ENCODE measurements at places on chromosomes 2 and 18. TPM values are rescaled to one million over a fixed set of nuclear protein-coding genes. Genes with fewer than 3 reads are reported as not detected.

- no peak overlapping the region for H3K4me3 ChIP-seq
- no peaks in the 10 kb centered on the region for H3K36me3 ChIP-seq
- H3K27me3 ChIP-seq, result no peaks in the 10 kb centered on the region
- no peak for DNase-seq
- no peaks in the 10 kb centered on the region for H3K4me1 ChIP-seq
- H3K27ac ChIP-seq, result no peak overlapping the region
These were observed 146.1 kb downstream of the ERBB4 start for GRCh38 chr2:212392544-212392943.

- no peak overlapping the region for H3K4me3 ChIP-seq
- no peak for DNase-seq
- no peaks in the 10 kb centered on the region for H3K36me3 ChIP-seq
- no peaks in the 10 kb centered on the region for H3K27me3 ChIP-seq
- H3K27ac ChIP-seq, result no peak overlapping the region
These were observed 21.2 kb downstream of the AMER3 start for GRCh38 chr2:130776550-130776949.

DNA sequence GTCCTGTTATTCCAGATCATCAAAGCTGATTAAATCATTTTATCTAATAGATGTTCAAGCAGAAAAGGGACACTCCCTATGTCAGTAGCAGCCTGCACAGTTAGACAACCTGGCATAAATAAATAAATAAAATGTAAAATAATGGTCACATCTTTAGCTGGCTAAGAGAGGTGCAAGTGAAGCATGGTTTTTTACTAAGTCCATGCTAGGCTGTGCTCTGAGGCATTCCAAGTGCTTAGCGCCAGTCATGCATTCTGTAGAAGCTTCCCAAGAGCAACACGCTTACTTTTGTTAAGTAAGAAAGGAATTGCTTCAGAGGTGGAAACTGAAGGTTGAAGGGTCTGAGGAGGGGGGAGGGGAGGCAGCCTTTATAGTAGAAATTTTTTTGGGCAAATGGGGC is 351.2 kb downstream of the CDH2 start:
- H3K4me3 ChIP-seq, result no peak overlapping the region
- H3K27ac ChIP-seq, result no peak overlapping the region
- no peak for DNase-seq
- H3K4me1 ChIP-seq, result no peaks in the 10 kb centered on the region
- H3K36me3 ChIP-seq, result no peaks in the 10 kb centered on the region
- H3K27me3 ChIP-seq, result no peaks in the 10 kb centered on the region

DNA sequence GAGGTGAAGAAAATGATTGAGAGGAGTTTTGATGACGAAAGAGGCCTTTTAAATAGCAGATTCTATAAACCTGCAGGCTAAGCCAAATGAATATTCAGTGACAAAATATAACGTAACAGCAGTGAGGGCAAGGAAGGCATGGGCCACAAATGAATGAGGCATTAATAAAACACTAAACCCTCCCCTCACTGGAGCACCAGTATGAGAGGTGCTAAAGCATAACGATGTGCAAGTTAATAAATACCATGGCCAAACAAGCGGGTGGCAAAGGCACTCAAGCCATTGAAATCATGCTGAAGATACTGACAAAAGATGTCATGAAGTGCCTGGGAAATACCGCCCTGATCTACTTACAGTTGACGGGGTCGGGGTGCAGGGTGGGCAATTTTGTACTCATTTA is 30.2 kb upstream of the LONRF2 start:
- no peak overlapping the region for H3K4me3 ChIP-seq
- H3K4me1 ChIP-seq, result no peaks in the 10 kb centered on the region
- no peak for DNase-seq

DNA sequence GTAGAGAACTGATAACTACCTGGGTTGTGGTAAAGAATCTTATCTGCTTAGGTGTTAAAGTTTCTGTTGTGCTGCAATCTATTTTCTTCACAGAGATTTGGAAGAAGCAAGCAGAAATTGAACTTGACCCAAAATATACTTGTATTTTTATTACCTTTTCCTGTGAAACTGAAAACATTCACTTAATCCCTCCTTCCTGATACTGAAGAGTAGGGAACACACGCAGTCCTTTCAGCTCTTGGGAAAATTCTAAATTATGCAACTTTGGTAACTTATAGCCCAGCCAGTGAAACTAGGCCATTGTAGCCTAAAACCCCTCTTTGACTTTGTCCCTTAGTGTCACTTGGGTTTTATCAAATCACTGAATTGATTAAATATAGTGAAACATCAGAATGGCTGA is 128.4 kb upstream of the MEIS1 start:
- H3K36me3 ChIP-seq, result no peaks in the 10 kb centered on the region
- H3K27me3 ChIP-seq, result no peaks in the 10 kb centered on the region
- no peak overlapping the region for H3K4me3 ChIP-seq

DNA sequence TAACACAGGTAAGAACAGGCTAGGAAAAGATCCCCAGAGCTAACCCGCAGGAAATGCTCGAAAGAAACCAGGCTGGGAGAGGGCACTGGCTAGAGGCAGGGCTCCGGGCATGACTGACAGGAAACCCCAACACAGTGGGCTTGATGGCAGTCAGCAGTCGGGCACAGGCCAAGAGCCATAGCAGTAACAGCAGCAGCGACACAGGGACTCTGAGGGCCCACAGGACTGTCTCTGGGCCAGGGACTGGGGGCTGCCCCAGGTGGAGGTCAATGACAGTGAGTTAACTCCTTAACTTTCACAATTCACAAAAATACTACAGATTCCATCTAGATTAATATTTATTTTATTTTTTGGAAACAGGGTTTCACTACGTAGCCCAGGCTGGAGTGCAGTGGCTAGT is 37.3 kb upstream of the ASPRV1 start:
- no peak overlapping the region for H3K27ac ChIP-seq
- no peaks in the 10 kb centered on the region for H3K4me1 ChIP-seq
- no peaks in the 10 kb centered on the region for H3K36me3 ChIP-seq
- H3K4me3 ChIP-seq, result no peak overlapping the region
- DNase-seq, result no peak
- no peaks in the 10 kb centered on the region for H3K27me3 ChIP-seq

DNA sequence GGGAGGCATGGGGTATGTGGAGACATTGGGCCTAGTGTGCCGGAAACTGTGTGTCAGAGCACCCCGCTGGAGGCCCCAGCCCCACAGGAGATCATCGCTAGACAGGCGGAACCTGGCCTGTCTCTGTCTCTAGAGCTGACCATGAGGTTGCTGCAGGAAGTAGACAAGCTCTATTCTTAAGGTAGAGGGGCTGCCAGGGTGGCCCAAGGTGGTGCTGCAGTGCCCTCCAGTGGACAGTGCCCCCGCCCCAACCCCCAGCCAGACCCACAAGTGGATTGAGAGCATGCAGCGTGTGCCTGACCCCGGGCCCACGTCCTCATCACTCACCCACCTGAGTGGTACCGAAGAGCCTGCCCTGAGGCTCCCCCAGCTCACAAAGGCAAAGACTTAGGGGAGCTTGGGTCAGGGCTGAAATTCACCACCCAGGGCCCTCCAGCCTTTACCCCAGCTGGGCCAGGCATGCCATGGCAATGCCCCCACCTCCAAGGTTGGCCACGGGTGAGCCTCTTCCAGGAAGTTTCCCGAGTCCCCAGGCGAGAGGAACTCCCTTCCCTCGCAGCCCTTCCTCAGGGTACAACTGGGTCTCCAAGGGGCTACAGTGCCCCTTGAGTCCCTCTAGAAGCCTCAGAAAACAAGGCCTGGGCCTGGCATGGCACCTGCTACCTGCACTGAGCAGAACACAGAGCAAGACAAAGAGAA is 155.0 kb downstream of the TTC32 start:
- peaks cover 2% of the 10 kb centered on the region for H3K27me3 ChIP-seq
- H3K36me3 ChIP-seq, result no peaks in the 10 kb centered on the region
- no peaks in the 10 kb centered on the region for H3K4me1 ChIP-seq
- no peak for DNase-seq
- no peak overlapping the region for H3K27ac ChIP-seq

GRCh38 chr2:79721966-79722365 is 209.1 kb downstream of the CTNNA2 start:
- H3K27ac ChIP-seq, result no peak overlapping the region
- no peaks in the 10 kb centered on the region for H3K4me1 ChIP-seq
- no peak for DNase-seq

DNA sequence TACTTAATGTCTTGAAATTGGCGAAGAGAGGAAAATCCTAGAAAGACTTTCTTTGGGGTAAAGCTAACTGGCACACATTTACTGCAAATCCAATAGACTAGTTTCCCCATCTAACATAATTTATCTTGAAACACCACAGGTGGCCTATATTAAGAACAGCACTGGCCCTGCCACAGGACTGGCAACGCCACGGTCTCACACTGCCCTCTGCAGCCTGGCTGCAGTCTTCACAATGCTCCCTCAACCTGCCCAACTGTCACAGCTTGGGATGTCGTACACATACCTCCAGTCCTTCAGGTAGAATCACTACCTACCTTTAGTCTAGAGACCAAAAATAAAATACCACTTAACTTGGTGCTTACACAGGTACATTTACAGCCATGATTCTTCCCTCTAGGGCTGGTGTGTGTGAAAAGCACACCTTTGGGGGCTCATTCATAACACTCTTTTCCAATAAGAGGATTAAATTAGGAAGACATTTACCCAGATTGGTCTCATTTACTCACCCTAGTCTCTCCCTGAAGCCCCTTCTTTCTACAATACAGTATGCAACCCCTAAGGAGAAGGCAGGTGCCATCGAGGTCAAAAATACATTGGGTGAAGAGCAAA is 222.2 kb downstream of the C1D start:
- H3K27ac ChIP-seq, result no peak overlapping the region
- peak; percentile 48 for DNase-seq
- no peaks in the 10 kb centered on the region for H3K27me3 ChIP-seq
- H3K4me1 ChIP-seq, result peaks cover 4% of the 10 kb centered on the region

DNA sequence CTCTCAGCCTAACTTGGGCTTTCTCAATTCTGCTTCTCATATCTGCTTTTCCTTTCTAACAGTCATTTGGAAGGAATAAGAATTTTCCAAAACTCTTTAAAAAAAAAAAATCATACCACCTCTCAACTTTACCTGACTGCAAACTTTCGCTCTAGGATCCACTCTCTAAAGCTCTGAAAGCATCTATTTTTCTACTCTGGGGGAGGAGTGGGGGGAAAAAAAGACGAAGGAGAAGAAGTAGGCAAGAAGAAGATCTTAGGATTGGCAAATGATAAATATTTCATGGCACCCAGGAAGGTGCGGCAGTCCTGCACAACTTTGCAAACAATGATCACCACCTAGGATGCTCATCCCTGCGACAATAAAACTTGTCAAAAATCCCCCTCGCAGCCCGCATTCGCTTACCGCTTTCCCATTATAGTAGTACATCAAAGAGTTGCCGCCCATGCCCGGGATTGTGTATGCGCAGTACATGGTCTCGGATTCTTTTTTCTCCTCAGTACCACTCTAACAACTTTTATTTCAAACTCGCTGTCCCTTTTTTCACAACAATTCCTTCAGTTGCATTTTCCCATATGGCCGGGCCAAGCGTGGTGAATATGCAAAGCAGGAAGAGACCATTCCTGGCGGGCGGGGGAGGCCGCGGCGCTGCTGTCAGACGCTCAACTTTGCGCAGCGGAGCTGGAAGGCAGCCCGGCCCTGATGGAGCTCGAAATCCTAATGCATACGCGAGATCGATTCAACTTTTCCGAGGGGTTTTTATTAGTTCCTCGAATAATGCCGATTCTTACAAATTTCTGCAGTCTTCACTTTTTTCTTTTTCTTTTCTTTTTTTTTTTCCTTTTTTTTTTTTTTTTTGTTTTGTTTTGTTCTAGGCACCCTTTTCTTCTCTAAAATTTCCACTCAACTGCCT is 266.5 kb downstream of the TCF4 start:
- DNase-seq, result peak; percentile 81
- H3K27me3 ChIP-seq, result peaks cover 23% of the 10 kb centered on the region
- no peaks in the 10 kb centered on the region for H3K4me1 ChIP-seq
- peak overlapping the region; percentile 71 for H3K27ac ChIP-seq
- peak overlapping the region; percentile 46 for H3K4me3 ChIP-seq

- H3K4me1 ChIP-seq, result no peaks in the 10 kb centered on the region
- no peak overlapping the region for H3K27ac ChIP-seq
- H3K4me3 ChIP-seq, result no peak overlapping the region
- H3K27me3 ChIP-seq, result peaks cover 4% of the 10 kb centered on the region
- no peaks in the 10 kb centered on the region for H3K36me3 ChIP-seq
These were observed 11.6 kb downstream of the SPATA3 start for GRCh38 chr2:231007286-231008098.

GRCh38 chr18:63878925-63879324 is 8.6 kb upstream of the SERPINB2 start:
- H3K36me3 ChIP-seq, result no peaks in the 10 kb centered on the region
- no peak overlapping the region for H3K4me3 ChIP-seq
- H3K27me3 ChIP-seq, result no peaks in the 10 kb centered on the region

GRCh38 chr2:48279344-48280090 is 250.4 kb upstream of the STON1 start:
- no peaks in the 10 kb centered on the region for H3K36me3 ChIP-seq
- no peaks in the 10 kb centered on the region for H3K27me3 ChIP-seq
- peak; percentile 48 for DNase-seq
- H3K27ac ChIP-seq, result no peak overlapping the region

DNA sequence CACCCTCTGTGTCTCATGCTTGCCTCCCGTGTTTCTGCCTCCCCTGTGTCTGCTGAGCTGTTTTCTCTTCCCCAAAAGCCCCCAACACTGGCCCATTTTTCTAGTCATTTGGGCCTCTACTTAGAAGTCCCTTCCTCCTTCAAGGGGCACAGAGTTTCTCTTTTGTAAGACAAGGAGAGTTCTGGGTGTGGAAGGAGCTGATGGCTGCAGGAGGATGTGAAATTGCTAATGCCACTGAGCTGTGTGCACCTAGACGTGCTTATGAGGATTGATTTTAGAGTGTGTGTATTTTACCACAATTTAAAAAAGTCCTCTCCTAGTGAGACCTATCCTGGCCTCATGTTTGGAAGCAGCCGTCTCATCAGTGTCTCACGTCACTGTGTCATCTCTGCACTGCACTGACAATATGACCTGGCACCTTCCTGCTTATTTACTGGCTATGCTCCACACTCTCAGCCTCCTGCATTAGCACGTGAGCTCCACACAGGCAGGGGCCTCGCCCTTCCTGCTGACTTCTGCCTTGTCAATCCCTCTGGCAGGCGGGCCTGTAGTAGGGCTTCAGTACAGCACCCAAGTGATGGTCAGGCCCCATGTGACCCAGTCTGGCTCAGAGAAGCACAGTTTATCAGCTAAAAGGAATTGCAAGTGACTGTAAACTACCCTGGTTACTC is 8.0 kb upstream of the MBP start:
- H3K27me3 ChIP-seq, result no peaks in the 10 kb centered on the region
- no peak overlapping the region for H3K27ac ChIP-seq
- peak; percentile 58 for DNase-seq
- H3K4me1 ChIP-seq, result no peaks in the 10 kb centered on the region
- no peaks in the 10 kb centered on the region for H3K36me3 ChIP-seq

The REG3G gene
- polyA plus RNA-seq, result 11.9 TPM

The ERBB4 gene
- 0.13 TPM for polyA plus RNA-seq

The ARHGAP15 gene
- polyA plus RNA-seq, result 16.5 TPM

The TNFAIP6 gene
- polyA plus RNA-seq, result 0.67 TPM

The PLGLB1 gene
- polyA plus RNA-seq, result 4.0 TPM

The SP140 gene
- 3.0 TPM for polyA plus RNA-seq

The NGEF gene
- polyA plus RNA-seq, result 47.3 TPM

The PKDCC gene
- 129 TPM for polyA plus RNA-seq

The TLX2 gene
- not detected for polyA plus RNA-seq

Measured in small intestine (tissue), 16 donors.